ENCODE measurements at places on chromosomes 3 and 15. TPM values are rescaled to one million over a fixed set of nuclear protein-coding genes. Genes with fewer than 3 reads are reported as not detected.

- DNase-seq = no peak
- H3K27ac ChIP-seq = no peak overlapping the region
- no peaks in the 10 kb centered on the region for H3K27me3 ChIP-seq
- no peaks in the 10 kb centered on the region for H3K4me1 ChIP-seq
These were observed 238.8 kb downstream of the CDIN1 start for GRCh38 chr15:36818260-36818659.

DNA sequence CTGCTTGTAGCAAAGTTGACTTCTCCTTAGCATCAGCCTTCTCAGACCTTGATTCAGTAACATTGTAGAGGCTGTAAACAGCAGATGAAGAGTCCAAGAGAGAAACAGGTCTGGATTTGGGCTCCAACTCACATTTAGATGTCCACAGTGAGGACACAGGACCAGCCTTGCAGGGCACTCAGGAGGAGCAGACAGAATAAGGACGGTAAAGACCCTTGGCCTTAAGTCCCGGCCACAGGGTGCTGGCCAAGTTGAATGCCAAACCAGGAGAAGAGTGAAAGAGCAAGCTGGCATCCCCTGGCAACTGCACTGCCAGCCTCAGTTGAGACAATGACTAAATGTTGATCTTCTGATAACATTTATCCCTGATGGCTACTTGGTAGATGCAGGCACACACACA, 136.3 kb downstream of the LRRK1 start:
- no peaks in the 10 kb centered on the region for H3K4me1 ChIP-seq
- H3K27ac ChIP-seq = no peak overlapping the region
- no peaks in the 10 kb centered on the region for H3K36me3 ChIP-seq
- H3K4me3 ChIP-seq = no peak overlapping the region

DNA sequence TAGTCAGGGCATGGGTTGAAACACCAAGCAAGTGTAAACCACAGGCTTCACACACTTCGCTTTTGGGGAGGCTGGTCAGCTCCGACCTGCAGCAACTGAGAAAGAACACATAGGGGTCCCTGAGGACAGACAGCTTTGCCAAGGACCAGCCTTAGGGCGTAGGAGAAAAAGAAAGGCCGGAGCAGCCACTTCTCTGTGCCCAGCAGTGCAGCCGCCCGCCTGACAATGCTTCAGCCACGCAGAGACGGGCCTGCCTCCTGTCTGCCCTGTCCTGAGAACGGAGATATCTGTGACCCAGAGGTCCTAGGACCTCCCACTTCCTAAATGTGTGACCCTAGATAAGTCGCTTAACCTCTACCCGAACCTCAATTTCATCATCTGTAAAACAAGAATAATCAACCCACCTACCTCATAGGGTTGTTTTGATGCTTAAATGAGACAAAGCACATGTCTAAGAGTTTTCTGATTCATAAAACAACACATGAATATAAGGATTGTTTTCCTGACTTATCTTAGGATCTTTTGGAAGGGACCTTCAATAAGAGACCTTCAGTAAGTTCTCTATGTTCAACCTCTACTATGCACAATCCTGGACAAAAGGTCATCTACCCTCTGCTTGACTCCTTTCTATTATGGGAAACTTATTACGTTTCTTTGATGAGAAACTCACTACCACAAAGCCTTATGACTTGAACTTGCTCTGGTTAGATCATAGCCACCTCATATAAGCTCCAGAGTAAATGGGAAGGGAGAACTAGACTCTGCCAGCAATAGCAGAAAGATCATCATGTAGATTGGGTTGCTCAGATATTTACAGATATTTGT, 32.9 kb upstream of the RFTN1 start:
- peaks cover 26% of the 10 kb centered on the region for H3K27me3 ChIP-seq
- no peak overlapping the region for H3K4me3 ChIP-seq
- H3K36me3 ChIP-seq = no peaks in the 10 kb centered on the region

DNA sequence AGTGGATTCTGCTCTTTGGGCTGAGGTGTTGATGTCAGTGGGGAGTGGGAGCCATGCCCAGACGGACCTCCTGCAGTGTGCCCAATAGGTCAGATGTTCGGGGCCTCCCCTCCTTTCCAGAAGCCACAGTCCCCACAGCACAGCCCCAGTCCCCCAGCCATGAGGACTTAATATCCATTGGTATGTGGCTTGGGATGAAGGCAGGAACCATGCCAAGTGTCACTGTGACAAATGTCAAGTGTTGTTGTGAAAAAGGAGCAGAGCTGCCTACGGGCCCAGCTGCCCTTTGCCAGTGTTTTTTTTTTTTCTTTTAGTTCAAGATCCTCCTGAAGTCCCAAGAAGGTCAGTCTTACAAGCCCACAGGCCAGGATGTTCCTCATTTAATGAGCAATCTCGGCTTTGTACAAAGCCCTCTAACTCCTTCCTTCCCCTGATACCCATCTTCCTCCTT, 12.2 kb downstream of the SEMA3G start:
- H3K27me3 ChIP-seq = no peaks in the 10 kb centered on the region
- H3K4me3 ChIP-seq = no peak overlapping the region
- no peaks in the 10 kb centered on the region for H3K36me3 ChIP-seq

DNA sequence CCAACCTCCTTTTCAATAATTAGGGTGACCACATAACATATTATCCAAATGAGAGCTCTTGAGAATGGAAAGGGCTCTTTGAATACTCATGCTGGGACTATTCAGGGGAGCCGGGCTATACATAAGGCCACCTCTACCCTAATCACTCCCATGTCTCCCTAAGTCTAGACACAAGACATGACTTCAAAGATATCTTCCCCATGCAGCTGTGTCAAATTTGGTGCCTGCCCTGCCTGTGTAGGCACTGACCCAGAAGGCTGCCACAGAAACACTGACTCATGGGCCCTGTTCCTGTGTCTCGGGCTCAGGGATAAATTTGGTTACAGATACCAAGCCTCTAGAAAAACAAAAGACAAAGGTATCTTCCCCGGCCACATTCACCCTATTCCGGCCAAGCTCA, 70.3 kb downstream of the MYLK start:
- H3K27me3 ChIP-seq = no peaks in the 10 kb centered on the region
- peaks cover 8% of the 10 kb centered on the region for H3K4me1 ChIP-seq
- no peaks in the 10 kb centered on the region for H3K36me3 ChIP-seq
- no peak overlapping the region for H3K4me3 ChIP-seq
- H3K27ac ChIP-seq = no peak overlapping the region

DNA sequence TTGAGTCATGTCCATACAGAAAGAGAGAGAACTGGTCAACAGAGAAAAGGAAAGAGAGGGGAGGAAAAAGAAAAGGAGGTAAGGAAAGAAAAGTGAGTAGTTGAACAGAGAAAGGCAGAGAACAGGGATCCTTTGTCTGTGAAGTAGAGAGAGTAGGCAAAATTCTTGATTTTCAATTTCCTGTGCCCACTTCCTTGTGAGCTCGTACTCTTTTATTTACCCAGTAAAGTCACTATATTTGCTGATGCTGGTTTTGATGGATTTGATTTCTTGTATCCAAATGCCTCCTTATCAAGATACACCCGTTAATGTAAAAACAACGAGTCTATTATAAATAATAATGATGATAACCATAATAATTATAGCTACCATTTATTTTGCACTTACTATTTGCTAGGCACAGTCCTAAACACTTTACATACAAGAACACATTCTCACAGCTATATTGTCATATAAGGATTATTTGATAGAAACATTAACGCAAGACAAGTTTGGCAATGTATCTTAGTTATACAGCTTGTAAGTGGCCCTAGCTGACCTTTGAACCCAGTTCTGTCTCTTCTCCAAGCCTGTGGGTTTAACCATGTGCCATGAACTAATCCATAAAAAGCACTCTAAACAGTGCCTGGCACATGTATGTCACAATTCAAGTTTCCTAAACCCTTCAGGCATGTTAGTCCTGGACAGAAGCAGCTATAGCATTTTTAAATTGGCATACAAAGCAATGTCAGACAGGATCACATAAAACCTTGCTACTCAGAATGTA, 6.7 kb upstream of the P2RY1 start:
- no peaks in the 10 kb centered on the region for H3K27me3 ChIP-seq
- H3K4me1 ChIP-seq = no peaks in the 10 kb centered on the region
- H3K27ac ChIP-seq = no peak overlapping the region
- H3K4me3 ChIP-seq = no peak overlapping the region
- DNase-seq = no peak
- no peaks in the 10 kb centered on the region for H3K36me3 ChIP-seq

DNA sequence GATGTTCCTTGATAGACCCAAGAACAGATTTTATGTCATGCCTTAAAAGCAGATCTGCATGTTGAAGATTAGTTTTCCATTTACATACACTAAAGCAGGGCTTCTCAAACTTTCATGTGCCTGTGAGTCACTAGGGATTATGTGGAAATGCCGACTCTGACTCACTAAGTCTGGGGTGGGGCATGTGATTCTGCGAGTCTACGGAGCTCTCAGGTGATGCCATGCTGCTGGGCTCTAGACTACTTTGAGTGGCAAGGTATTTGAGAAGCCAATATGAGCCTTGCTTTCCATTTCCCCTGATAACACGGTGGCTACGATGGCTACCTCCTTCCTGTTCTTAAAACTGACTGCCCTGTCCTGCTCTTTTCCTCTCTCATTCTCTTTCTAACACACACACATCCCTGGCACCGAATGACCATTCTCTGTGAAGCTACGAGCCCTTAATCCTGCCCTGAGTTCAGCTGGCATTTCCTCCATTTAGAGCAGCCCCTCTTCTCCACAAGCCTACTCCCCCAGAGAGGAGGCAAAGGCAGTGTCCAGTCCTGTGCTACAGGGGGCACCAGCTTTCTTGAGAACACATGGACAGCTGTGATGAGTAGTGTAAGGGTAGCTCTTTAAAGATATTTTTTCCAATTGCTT, 39.7 kb upstream of the PYGO1 start:
- H3K27me3 ChIP-seq = no peaks in the 10 kb centered on the region
- H3K4me1 ChIP-seq = peaks cover 14% of the 10 kb centered on the region
- peak overlapping the region; percentile 86 for H3K27ac ChIP-seq
- peak overlapping the region; percentile 41 for H3K4me3 ChIP-seq

- no peaks in the 10 kb centered on the region for H3K4me1 ChIP-seq
These were observed 115.2 kb downstream of the CHSY1 start for GRCh38 chr15:101136381-101137268.

- no peak overlapping the region for H3K4me3 ChIP-seq
- DNase-seq = no peak
- H3K27ac ChIP-seq = no peak overlapping the region
- H3K27me3 ChIP-seq = no peaks in the 10 kb centered on the region
- H3K4me1 ChIP-seq = no peaks in the 10 kb centered on the region
These were observed 236.0 kb downstream of the EDEM1 start for GRCh38 chr3:5423523-5423922.

- no peak overlapping the region for H3K27ac ChIP-seq
- no peaks in the 10 kb centered on the region for H3K36me3 ChIP-seq
- H3K4me1 ChIP-seq = no peaks in the 10 kb centered on the region
- no peak for DNase-seq
- H3K4me3 ChIP-seq = no peak overlapping the region
These were observed 204.5 kb downstream of the OCA2 start for GRCh38 chr15:27894645-27895044.

DNA sequence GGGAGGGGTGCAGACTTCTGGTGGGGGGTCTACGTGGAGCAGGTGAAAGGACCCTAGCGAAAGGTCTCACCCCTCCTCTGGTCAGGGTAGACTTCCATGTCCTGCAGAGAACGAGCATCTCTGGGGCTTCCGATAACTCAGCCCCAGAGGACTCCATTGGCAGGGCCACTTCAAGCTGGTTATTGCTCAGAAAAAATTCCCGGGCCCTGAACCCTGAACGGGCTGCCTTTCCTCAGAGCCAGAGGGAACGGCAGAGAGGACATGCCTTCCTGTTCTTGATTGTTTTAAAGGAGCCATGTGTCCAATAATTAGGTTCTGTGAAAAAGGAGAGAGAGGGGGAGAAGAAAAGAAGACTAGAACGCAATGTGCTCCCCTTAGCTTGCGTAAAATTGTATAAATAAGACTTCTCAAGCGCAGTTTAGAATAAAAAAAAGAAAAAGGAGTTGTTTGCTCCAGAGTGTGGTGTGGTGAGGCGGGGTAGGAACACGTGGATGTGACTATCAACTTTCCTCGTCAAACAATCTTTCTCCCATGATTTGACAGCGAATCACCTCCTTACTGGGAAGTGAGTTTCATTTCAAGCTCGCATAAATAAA, 193.4 kb upstream of the UBE2E1 start:
- H3K27me3 ChIP-seq = no peaks in the 10 kb centered on the region
- H3K4me1 ChIP-seq = peaks cover 6% of the 10 kb centered on the region
- no peak overlapping the region for H3K4me3 ChIP-seq
- 0 out of 2 replicates have a peak overlapping the region, but pooled peaks have one; percentile 31 for H3K27ac ChIP-seq
- no peaks in the 10 kb centered on the region for H3K36me3 ChIP-seq

GRCh38 chr3:194265996-194266964, 84.8 kb downstream of the CPN2 start:
- no peak overlapping the region for H3K27ac ChIP-seq
- H3K36me3 ChIP-seq = no peaks in the 10 kb centered on the region
- no peak for DNase-seq
- no peaks in the 10 kb centered on the region for H3K27me3 ChIP-seq
- H3K4me1 ChIP-seq = peaks cover 41% of the 10 kb centered on the region
- no peak overlapping the region for H3K4me3 ChIP-seq

- H3K27ac ChIP-seq = peak overlapping the region; percentile 67
- H3K4me3 ChIP-seq = no peak overlapping the region
- H3K27me3 ChIP-seq = no peaks in the 10 kb centered on the region
- no peak for DNase-seq
- no peaks in the 10 kb centered on the region for H3K36me3 ChIP-seq
- H3K4me1 ChIP-seq = peaks cover 20% of the 10 kb centered on the region
These were observed 942.5 kb downstream of the ROBO1 start for GRCh38 chr3:78825118-78825857.

- H3K4me3 ChIP-seq = no peak overlapping the region
- no peaks in the 10 kb centered on the region for H3K4me1 ChIP-seq
- no peaks in the 10 kb centered on the region for H3K36me3 ChIP-seq
- H3K27me3 ChIP-seq = peaks cover 8% of the 10 kb centered on the region
- H3K27ac ChIP-seq = no peak overlapping the region
These were observed 36.3 kb downstream of the ALG1L2 start for GRCh38 chr3:130117933-130118332.

DNA sequence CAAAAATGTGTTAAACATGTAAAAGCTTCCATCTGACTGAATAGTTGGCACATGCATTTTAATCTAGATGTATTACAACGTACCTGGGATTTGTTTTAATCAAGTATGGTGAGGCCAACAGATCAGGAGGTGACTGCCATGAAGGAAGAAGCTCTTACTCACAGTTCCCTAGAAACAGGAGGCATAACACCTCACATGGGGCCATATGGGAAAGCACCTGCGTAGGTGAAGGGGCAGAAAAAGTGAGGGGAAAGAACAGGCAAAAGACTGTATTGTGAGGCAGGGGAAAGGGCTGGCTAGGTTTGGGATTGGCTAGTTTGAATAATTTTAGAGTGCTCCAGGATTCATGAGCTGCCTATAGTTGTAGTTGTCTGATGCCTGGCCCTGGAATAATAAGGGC, 9.6 kb downstream of the SQOR start:
- H3K4me3 ChIP-seq = no peak overlapping the region
- H3K27me3 ChIP-seq = no peaks in the 10 kb centered on the region
- DNase-seq = no peak
- H3K27ac ChIP-seq = no peak overlapping the region
- H3K4me1 ChIP-seq = peaks cover 69% of the 10 kb centered on the region
- no peaks in the 10 kb centered on the region for H3K36me3 ChIP-seq

The BSN gene
- total RNA-seq = 0.23 TPM

The WDR72 gene
- total RNA-seq = 1.8 TPM

The EXD1 gene
- 0.70 TPM for total RNA-seq

The THAP10 gene
- 5.5 TPM for total RNA-seq

The TEX55 gene
- not detected for total RNA-seq

The LARP6 gene
- 31.2 TPM for total RNA-seq

The GPR149 gene
- not detected for total RNA-seq

The PEAK1 gene
- 20.7 TPM for total RNA-seq

The SLC9C1 gene
- total RNA-seq = not detected

The C3orf80 gene
- not detected for total RNA-seq

The GOLGA8K gene
- 0.35 TPM for total RNA-seq

The HRG gene
- 0.58 TPM for total RNA-seq

The TFG gene
- 224 TPM for total RNA-seq
